ENCODE measurements at places on chromosomes 12 and 14.

GRCh38 chr14:103806805-103807204 is 40.6 kb downstream of the PPP1R13B start:
- no peak for DNase-seq
- no peak overlapping the region for H3K4me3 ChIP-seq
- no peaks in the 10 kb centered on the region for H3K4me1 ChIP-seq
- no peak overlapping the region for H3K27ac ChIP-seq
- H3K27me3 ChIP-seq, result no peaks in the 10 kb centered on the region

- no peak for DNase-seq
- H3K27ac ChIP-seq, result no peak overlapping the region
- H3K36me3 ChIP-seq, result no peaks in the 10 kb centered on the region
- no peak overlapping the region for H3K4me3 ChIP-seq
- peaks cover 24% of the 10 kb centered on the region for H3K4me1 ChIP-seq
- no peaks in the 10 kb centered on the region for H3K27me3 ChIP-seq
These were observed 206.9 kb downstream of the RPL10L start for GRCh38 chr14:46444666-46445065.

DNA sequence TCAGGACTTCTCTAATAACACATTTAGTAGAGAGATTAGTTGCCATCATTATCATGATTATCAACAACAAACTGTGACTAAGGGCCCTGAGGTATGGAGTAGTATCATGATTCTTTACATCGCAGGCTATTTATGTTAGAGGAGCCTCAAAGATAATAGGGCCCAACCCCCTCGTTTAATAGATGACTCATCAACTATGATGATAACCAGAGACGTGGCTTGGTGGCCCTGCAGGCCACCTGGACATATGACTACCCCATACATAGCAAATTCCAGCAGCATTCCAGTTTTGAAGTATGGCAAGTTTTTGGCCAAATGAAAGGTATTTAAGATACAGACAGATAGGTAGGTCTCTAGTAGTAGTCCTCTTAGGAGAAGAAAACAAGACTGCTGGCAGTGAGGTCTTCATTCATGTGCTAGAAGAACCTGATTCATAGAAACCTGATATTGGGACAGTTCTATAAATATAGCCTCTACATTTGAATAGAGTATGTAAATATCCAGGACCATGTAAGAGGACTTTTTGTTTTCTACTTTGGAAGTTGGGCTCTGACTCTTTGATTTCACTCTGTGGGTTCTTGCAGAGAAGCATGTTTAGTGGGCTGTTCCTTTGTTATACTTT is 5.6 kb downstream of the RIC8B start:
- H3K27ac ChIP-seq, result no peak overlapping the region
- no peaks in the 10 kb centered on the region for H3K4me1 ChIP-seq
- peaks cover 9% of the 10 kb centered on the region for H3K36me3 ChIP-seq
- no peak overlapping the region for H3K4me3 ChIP-seq
- DNase-seq, result no peak
- H3K27me3 ChIP-seq, result no peaks in the 10 kb centered on the region

DNA sequence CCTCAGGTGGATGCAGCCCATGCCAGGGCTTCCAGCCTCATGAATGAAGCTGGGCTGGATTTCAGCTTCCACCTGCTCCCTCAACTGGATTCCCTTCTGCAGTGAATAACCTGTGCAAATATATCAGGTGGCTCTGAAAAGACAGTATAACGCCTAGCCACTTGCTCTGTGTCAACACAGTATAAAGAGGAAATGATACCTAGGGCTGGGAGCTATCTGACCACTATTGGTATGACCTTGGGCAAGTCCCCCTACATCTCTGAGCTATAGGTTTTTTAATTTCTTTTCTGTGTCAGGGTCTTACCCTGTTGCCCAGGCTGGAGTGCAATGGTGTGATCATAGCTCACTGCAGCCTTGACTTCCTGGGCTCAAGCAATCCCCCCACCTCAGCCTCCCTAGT is 19.8 kb downstream of the ISM2 start:
- no peak overlapping the region for H3K4me3 ChIP-seq
- H3K36me3 ChIP-seq, result no peaks in the 10 kb centered on the region

- H3K27ac ChIP-seq, result peak overlapping the region; percentile 68
- H3K27me3 ChIP-seq, result no peaks in the 10 kb centered on the region
- DNase-seq, result peak; percentile 90
- H3K4me3 ChIP-seq, result no peak overlapping the region
- H3K36me3 ChIP-seq, result no peaks in the 10 kb centered on the region
- H3K4me1 ChIP-seq, result no peaks in the 10 kb centered on the region
These were observed 15.9 kb downstream of the NCOR2 start for GRCh38 chr12:124551268-124552144.

- H3K36me3 ChIP-seq, result no peaks in the 10 kb centered on the region
- no peak overlapping the region for H3K27ac ChIP-seq
- no peak for DNase-seq
- H3K4me3 ChIP-seq, result no peak overlapping the region
- no peaks in the 10 kb centered on the region for H3K27me3 ChIP-seq
These were observed 152.8 kb upstream of the PTPRQ start for GRCh38 chr12:80291108-80291754.

GRCh38 chr12:121277374-121277759 is 19.1 kb downstream of the CAMKK2 start:
- no peak overlapping the region for H3K4me3 ChIP-seq
- H3K4me1 ChIP-seq, result peaks cover 6% of the 10 kb centered on the region
- peaks cover 22% of the 10 kb centered on the region for H3K36me3 ChIP-seq
- H3K27ac ChIP-seq, result no peak overlapping the region

GRCh38 chr12:108205864-108206263 is 76.8 kb downstream of the WSCD2 start:
- H3K4me3 ChIP-seq, result no peak overlapping the region
- no peak overlapping the region for H3K27ac ChIP-seq
- H3K27me3 ChIP-seq, result no peaks in the 10 kb centered on the region
- peaks cover 12% of the 10 kb centered on the region for H3K4me1 ChIP-seq
- H3K36me3 ChIP-seq, result no peaks in the 10 kb centered on the region

- DNase-seq, result peak; percentile 39
- no peaks in the 10 kb centered on the region for H3K4me1 ChIP-seq
- H3K36me3 ChIP-seq, result no peaks in the 10 kb centered on the region
- peaks cover 37% of the 10 kb centered on the region for H3K27me3 ChIP-seq
- H3K4me3 ChIP-seq, result no peak overlapping the region
These were observed 53.8 kb downstream of the FZD10 start for GRCh38 chr12:130216031-130216430.

GRCh38 chr14:85527445-85528035 is 2.4 kb upstream of the FLRT2 start:
- H3K4me3 ChIP-seq, result peak overlapping the region; percentile 91
- no peak for DNase-seq
- no peaks in the 10 kb centered on the region for H3K36me3 ChIP-seq
- no peaks in the 10 kb centered on the region for H3K4me1 ChIP-seq
- H3K27me3 ChIP-seq, result peaks cover 20% of the 10 kb centered on the region

DNA sequence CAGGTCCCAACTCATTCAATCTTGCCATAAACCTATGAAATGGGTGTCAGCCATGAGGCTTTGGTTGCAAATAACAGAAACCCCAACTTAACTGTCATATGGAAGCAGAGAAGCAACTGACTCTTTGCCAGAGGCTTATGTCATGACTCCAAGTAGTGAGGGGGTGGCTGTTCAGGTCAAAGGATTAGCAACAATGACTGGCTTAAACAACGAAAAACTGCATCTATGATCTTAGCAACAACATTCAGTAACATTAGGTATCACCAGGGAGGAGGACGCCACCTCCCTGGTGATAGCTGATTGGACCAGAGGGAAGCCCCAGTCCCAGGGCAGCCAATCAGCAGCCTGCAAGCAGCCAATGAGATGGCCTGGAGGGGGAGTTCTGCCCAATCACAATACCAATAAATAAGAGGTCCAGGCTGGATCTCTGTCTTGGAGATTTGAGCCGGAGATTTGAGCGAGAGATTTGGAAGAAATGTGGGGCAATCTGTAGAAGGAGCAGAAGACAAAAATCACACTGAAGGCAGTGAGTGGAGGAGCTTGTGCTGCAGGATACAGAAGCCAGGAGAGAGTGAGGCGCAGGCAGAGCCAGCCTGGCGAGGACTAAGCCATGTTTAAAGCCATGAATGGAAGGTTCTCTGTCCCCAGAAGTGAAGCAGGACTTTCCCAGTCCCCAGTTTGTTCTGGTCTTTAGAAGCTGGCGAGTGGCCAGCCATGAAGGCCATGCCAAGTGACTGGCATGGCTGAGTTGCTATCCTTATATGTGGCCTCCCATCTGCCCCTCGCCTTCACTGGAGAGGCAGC is 93.3 kb downstream of the CALM1 start:
- no peaks in the 10 kb centered on the region for H3K36me3 ChIP-seq
- no peak overlapping the region for H3K27ac ChIP-seq
- H3K4me1 ChIP-seq, result no peaks in the 10 kb centered on the region
- H3K27me3 ChIP-seq, result no peaks in the 10 kb centered on the region
- no peak for DNase-seq

DNA sequence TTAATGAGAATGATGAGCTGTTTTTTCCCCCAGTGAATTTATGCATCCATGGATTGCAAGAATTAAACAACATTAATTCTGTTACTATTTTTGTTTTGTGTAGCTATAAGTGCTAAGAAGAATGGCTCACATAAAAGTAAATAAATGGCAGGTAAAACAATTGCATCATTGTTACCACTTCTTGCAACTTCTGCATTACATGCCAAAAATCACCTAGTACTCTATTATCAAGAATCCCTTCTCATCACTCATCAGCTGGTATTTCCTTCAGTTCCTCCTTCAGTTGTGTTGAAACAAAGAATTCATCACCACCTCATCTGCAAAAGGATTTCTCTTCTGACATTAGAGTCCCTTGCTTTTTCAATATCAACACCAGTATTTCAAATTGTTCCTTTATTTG is 773 bp downstream of the A2M start:
- H3K36me3 ChIP-seq, result no peaks in the 10 kb centered on the region
- H3K27ac ChIP-seq, result no peak overlapping the region
- no peak overlapping the region for H3K4me3 ChIP-seq

GRCh38 chr14:101121508-101122139 is 218.1 kb upstream of the RTL1 start:
- no peaks in the 10 kb centered on the region for H3K36me3 ChIP-seq
- peaks cover 7% of the 10 kb centered on the region for H3K4me1 ChIP-seq
- no peak overlapping the region for H3K27ac ChIP-seq
- no peak overlapping the region for H3K4me3 ChIP-seq
- no peaks in the 10 kb centered on the region for H3K27me3 ChIP-seq
- peak; percentile 28 for DNase-seq

GRCh38 chr12:97181571-97182265 is 274.7 kb downstream of the NEDD1 start:
- no peaks in the 10 kb centered on the region for H3K27me3 ChIP-seq
- H3K27ac ChIP-seq, result no peak overlapping the region
- H3K36me3 ChIP-seq, result no peaks in the 10 kb centered on the region

- no peak overlapping the region for H3K27ac ChIP-seq
- H3K36me3 ChIP-seq, result no peaks in the 10 kb centered on the region
- no peaks in the 10 kb centered on the region for H3K4me1 ChIP-seq
- no peak overlapping the region for H3K4me3 ChIP-seq
- no peak for DNase-seq
These were observed 104.9 kb downstream of the PDZRN4 start for GRCh38 chr12:41293011-41293410.
